CD8-positive, alpha-beta memory T cell (primary cell): ENCODE measurements at places on chromosomes 1 and 21. TPM values are rescaled to one million over a fixed set of nuclear protein-coding genes. Genes with fewer than 3 reads are reported as not detected.

GRCh38 chr1:200381256-200381984 is 28.4 kb downstream of the ZNF281 start:
- no peaks in the 10 kb centered on the region for H3K36me3 ChIP-seq
- H3K4me3 ChIP-seq: no peak overlapping the region
- no peaks in the 10 kb centered on the region for H3K4me1 ChIP-seq
- no peak for DNase-seq
- no peak overlapping the region for H3K27ac ChIP-seq

DNA sequence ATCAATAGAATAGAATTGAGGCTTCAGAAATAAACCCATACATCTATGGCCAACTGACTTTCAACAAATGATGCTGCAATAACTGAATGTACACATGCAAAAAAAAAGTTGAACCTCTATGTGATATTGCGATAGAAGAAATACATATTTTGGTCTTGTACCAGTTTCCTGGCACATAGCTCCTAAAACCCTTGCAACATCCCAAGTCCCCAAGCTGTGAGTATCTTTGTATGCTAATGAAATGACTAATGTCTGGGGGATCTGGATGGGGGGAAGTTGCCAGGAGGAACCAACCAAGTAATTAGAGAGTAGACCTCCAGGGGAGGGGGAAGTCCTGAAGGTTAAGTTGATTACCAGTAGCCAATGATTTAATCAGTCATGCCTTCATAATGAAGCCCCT is 24.4 kb downstream of the BLZF1 start:
- H3K4me1 ChIP-seq: no peaks in the 10 kb centered on the region
- no peak overlapping the region for H3K27ac ChIP-seq
- peaks cover 5% of the 10 kb centered on the region for H3K36me3 ChIP-seq
- H3K4me3 ChIP-seq: no peak overlapping the region
- no peak for DNase-seq
- H3K27me3 ChIP-seq: no peaks in the 10 kb centered on the region

DNA sequence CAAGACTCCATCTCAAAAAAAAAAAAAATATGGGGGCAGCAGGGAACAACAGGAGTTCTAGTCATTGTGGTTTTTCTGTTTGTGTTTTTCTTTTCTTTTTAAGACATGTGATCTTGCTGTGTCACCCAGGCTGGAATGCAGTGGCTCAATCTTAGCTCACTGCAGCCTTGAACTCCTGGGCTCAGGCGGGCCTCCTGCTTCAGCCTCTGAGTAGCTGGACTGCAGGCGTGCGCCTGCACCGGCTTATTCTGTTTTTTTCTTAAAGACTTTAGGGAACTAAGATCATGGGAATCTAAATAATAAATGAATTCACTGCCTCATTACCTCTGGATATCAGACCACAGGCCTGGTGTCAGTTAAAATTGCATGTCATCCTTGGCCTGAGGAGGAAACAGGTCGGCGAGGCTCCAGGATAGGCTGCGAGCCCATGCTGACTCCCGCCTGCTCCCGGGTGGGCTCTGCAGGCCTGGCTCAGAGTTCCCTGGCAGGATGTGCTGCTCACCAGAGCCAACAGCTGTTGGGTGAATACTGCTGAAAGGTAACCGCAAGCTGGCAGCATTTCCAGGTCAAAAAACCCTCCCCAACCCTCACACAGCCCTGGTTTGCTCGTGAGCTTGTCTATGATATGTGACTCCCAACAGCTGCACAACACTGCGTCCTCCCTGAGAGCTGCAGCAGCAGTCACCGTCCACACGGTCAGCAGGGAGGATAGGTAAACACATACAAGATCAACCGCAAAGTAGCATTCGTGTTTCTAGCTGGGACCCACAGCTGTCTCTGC is 58.1 kb downstream of the SCCPDH start:
- H3K27ac ChIP-seq: no peak overlapping the region
- H3K4me1 ChIP-seq: peaks cover 14% of the 10 kb centered on the region
- no peaks in the 10 kb centered on the region for H3K27me3 ChIP-seq
- H3K4me3 ChIP-seq: no peak overlapping the region

GRCh38 chr1:56255516-56256152 is 323.7 kb downstream of the PLPP3 start:
- DNase-seq: no peak
- no peak overlapping the region for H3K27ac ChIP-seq
- H3K4me1 ChIP-seq: no peaks in the 10 kb centered on the region
- H3K36me3 ChIP-seq: no peaks in the 10 kb centered on the region
- no peaks in the 10 kb centered on the region for H3K27me3 ChIP-seq
- no peak overlapping the region for H3K4me3 ChIP-seq

The FCER1G gene
- 19.0 TPM for polyA plus RNA-seq
